ENCODE measurements at places on chromosomes 12 and 14.

DNA sequence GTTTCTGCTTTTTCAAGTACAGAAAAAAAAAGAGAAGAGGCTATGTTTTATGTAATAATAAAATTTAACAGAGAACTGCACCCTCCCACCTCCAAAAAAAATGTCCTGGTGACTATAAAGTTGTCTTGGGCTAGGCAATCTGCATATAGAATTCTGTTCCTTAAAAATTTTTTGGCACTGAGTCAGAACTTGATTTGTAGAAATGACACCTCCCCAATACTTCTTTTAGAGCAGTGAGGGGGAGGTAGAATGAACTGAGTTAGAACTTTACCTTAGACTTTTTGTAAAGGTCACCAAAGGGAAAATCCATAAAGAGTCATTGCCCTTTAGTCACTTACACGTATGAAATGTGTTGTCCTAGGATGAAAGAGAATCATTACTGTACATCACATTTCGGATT, 80.0 kb downstream of the BTG1 start:
- DNase-seq: no peak

DNA sequence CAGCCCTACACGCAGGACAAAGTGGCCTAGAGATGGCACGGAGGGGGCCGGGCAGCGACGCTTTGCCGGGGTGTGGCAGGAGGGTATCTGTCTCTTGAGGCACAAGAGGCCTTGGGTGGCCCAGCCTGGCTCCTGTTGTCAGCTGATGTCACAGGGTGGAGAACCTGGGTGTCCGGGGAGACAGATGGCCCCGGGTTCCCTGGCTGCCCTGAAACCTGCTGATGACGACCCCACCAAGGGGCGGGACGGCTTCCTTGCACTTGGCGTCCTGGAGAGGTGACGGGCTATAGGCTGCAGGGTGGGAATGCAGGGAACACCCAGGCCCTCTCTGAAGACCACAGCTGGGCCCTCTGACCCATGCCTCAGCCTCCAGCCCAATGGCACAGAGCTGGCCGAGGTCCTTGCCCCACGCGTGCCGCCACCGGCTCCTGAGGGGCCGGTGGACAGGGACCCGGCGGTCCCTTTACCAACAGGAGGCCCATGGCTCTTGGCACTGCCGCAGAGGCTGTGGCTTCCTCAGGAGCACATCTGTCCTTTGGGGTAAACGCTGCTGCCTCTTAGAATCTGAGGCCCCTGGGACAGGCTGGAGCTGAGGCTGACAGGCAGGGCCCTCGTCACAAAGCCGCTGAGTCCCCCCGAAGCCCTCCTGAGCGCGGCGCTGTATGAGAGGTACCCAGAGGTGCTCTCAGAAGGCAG, 16.4 kb downstream of the TRMT61A start:
- DNase-seq: no peak

DNA sequence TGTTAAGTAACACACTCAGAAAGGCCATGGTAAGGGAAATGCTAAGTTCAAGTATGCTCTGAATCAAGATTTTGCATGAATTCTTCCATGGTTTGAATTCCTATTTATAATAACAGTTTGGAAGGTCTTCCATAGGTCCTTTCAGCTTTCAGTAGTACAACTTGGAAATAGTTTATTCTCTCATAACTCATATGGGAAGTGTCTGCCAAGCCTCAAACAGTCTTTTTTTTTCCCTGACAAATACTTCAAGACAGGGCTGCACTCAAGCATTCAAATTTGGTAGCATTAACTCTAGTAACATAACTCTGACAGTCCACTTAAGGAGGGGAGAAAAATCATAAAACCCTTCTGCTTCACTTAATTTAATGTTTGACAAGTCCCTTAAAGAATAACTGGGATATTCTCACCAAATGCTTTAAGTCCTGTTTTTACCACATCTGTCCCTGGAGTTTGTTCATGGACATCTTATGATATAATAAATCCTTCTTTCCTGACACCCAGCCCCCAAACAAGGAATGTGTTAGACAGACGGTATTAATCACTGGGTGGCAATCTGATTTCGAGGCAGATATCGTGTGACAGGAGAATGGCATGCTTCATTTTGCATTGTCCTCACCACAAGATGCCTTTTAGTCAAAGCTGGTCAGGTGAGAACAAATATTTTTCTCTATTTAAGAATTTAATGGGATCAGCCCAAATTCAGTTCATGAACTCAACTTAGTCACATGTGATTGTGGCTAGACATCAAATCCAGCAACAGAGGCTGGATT, 165.7 kb downstream of the BMP4 start:
- DNase-seq: no peak

GRCh38 chr14:50397390-50398188, 908 bp upstream of the CDKL1 start:
- no peak for DNase-seq

DNA sequence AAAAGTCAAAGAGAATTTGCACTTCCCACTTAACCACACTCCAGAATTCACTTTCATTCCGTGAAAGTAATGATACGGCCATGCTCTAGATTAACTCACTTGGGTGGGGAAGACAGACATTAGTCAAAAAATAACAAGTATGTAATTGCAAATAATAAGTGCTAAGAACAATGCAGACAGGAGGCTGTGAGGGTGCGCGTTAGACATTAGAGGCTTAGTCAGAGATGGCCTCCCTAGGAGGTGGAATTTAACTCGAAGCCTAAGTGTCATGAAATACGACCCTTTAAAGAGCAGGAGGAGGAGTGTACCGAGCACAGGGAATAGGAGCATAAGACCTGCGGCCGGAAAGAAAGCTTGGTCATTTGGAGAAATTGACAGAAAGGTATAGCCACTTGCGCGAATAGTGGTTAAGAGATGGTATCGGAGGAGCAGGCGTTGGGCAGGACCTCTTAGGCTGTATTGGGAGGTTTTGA, 628 bp downstream of the SNRPF start:
- peak; percentile 11 for DNase-seq

Data from stimulated activated naive B cell treated with anti-CD40 and anti-IgM and Interleukin-4, amounts not matched to agents 10 μg/mL and 1 μg/mL and 100 μg/mL, for 72 hours (primary cell).